ENCODE measurements at places on chromosomes 5 and 9.

GRCh38 chr9:120464176-120464886 is 115.6 kb downstream of the CDK5RAP2 start:
- no peak for DNase-seq

- no peak for DNase-seq
Measured at GRCh38 chr5:172403817-172404216, 50.5 kb downstream of the SH3PXD2B start.

GRCh38 chr5:107666051-107666655 is 4.6 kb downstream of the EFNA5 start:
- DNase-seq = no peak

GRCh38 chr5:16544607-16545374 is 72.0 kb downstream of the RETREG1 start:
- no peak for DNase-seq

- DNase-seq = no peak
Measured at GRCh38 chr9:84339503-84339902, 1.1 kb downstream of the SLC28A3 start.
